ENCODE measurements at places on chromosomes 1 and 21.
A peak's percentile ranks its signal among the peaks of the same experiment; 100 is the strongest.

- no peak for DNase-seq
These were observed 104.5 kb downstream of the ZP4 start for GRCh38 chr1:237786066-237786719.

DNA sequence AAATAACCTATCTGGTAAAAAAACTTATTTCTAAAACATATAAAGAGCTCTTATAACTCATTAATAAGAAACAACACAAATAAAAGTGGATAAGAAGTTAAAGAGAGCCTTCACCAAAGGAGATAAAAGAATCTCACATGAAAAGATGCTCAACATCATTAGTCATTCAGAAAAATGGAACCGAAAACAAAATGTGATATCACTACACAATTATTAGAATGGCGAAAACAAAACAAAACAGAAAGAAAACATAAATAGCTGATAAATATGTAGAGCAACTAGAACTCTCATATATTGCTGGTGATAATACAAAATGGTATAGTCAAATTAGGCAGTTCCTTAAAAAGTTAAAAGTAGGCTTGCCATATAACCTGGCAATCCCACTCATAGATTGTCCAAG lies 1109.3 kb downstream of the PLA2G4A start:
- DNase-seq: no peak

- no peak for DNase-seq
These were observed 8.8 kb downstream of the AK5 start for GRCh38 chr1:77290576-77290975.

- no peak for DNase-seq
These were observed 2.7 kb upstream of the COL16A1 start for GRCh38 chr1:31706384-31707058.

- DNase-seq: no peak
These were observed 30.6 kb upstream of the USP24 start for GRCh38 chr1:55245781-55246180.

GRCh38 chr1:41492341-41492848 lies 7.9 kb upstream of the EDN2 start:
- peak; percentile 58 for DNase-seq

GRCh38 chr1:173476665-173477285 lies 360 bp upstream of the PRDX6 start:
- peak; percentile 81 for DNase-seq

GRCh38 chr1:60583696-60584095 lies 498.7 kb upstream of the NFIA start:
- DNase-seq: no peak
